ENCODE measurements at places on chromosomes 7 and 10.

DNA sequence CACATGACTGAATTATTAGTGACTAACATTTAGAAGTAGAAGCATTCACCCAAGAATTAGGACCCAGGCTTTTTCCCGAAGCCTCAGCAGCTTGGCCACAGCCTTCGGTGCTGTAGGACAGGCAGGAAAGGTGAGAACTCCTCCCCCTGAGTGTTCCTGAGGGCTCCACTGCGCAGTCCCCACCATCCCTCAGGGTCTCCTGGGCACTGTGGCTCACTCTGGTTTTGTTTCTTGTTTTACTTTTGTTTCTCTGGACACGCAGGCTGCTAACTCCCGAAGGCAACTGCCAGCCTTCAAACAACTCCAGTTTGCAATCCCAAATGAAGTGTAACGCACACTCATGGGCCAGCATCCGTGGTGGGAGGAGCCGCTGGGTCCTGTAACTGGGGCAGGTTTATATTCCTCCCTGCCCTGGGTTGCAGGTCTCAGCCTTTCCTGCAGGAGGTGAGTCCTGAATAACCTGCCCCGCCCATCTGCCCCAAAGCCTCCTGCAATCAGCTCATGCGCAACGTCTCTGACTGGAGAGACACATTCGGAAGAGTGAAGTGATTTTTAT, 492.9 kb downstream of the PTPRN2 start:
- no peak for DNase-seq

- DNase-seq = no peak
Observed at GRCh38 chr10:2214805-2215204, 477.5 kb upstream of the ADARB2 start.

- DNase-seq = peak; percentile 96
Observed at GRCh38 chr7:135509839-135510591, at the start of gene CNOT4. CNOT4 (minus strand) TSS chr7:135510102; CDS start chr7:135438331, 71,771 bp downstream.

DNA sequence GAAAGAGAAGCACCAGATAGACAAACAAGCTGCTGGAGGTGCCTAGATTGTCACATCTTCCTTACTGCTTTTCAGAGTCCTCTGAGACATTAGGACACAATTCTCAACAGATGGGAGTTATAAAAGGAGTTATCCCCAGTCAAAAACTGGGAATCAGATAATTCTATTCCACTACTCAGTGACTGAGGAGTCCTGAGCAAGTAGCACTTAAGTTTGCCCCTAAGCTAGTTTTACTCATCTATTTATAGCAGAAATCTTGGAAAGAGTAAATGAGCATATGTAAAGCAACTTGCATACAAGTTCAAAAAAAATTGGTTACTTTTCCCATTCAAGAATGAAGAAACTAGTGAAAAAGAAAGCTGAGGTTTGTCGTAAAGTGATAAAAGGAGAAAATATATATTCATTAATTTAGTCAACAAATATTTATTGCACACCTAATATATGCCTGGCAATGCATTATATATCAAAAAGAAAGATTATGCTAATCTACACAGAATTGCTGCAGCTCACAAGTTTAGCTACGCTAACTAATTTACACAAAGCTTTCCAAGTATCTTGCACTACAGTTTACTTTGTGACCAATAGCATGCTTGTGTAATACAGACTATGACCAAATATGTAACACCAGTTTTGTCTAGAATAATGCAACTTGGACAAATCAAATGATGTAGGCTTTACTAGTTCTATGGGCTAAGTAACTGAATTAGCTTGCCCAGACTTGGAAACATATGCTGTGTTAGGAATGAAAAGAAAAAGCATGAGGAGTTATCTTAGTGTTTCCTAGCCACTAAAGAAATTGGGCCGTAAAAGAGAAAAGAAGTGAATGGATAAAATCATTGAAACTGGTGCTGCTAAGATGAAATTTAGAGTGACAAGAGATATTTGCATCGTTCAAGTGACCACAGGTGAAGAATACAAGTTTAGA, 106.3 kb downstream of the GRM3 start:
- DNase-seq = no peak

GRCh38 chr10:16894821-16895220, 77.6 kb upstream of the RSU1 start:
- DNase-seq = no peak

DNA sequence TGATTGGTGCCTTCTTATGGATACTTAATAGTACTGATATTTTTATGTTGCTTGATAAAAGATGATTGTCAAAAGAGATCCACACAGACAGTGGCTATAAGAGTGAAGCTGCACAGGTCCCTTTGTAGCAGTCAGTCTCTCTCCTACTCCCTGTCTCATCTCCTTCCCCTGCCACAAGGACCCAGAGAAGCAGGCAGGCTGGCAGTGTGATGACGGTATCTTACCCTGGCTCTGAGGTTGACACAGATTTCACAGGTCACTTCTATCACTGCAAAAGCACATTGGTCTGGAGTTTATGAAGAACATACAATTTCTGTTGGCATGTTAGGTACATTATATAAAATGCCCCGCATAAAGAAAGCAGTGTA, 64.4 kb upstream of the AHR start:
- no peak for DNase-seq

- no peak for DNase-seq
Observed at GRCh38 chr7:107742678-107743566, 1.0 kb upstream of the CBLL1 start.

DNA sequence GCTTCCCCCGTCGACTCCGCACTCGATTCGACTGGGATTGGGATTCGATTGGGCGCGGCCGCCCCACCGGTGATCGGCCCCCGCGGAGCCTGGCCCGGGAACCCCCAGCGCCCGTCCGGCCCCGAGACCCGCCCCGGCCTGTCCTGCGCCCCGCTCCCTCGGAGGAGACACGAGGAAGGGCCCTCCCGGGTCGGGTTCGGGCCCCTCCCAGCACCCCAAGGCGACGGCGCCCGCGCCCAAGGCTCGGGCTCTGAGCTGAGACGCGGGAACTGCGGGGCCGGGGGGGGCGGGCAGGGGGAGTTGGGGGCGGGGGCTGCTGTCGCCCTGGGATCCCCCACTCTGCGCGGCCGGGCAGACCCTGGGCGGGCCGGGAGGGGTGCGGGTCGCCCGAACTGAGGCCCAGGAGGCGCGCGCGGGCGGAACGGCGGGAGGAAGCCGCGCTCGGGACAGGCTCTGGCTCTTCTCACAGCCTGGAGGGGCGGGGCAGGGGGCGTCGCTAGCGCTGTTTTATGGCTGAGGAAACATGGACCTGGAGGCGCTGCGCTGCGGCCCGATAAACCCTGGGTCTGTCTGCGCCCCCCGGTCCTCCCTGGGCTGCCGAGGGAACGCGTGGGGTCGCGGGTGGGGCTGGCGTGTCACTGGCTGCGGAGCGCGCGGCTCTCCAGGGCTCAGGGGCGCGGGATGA, 1.7 kb upstream of the NKX6-2 start:
- no peak for DNase-seq
